Caki2 (cell line): ENCODE measurements at places on chromosomes 16 and 17. TPM values are rescaled to one million over a fixed set of nuclear protein-coding genes. Genes with fewer than 3 reads are reported as not detected.

Gene KRT33A
- not detected in 2 replicates for total RNA-seq

Gene AANAT
- total RNA-seq, result not detected in 2 replicates

Gene PRSS33
- not detected in 2 replicates for total RNA-seq

Gene NPW
- not detected in 2 replicates for total RNA-seq

Gene OTOP2
- not detected in 2 replicates for total RNA-seq

Gene PLXDC1
- total RNA-seq, result not detected in 2 replicates

Gene GRIN2A
- total RNA-seq, result not detected in 2 replicates

Gene LPO
- total RNA-seq, result not detected in 2 replicates

Gene LRRC37A2
- 1.6 and 2.5 TPM in 2 replicates for total RNA-seq

Gene KRTAP2-1
- total RNA-seq, result not detected in 2 replicates

Gene HSPB9
- total RNA-seq, result 0.20 TPM in 1 of 2 replicates, not detected in the other

Gene HLF
- 4.1 and 6.0 TPM in 2 replicates for total RNA-seq

Gene PRAC1
- total RNA-seq, result not detected in 2 replicates

Gene AOC3
- 0.17 TPM in 1 of 2 replicates, not detected in the other for total RNA-seq

Gene NLK
- total RNA-seq, result 9.1 and 18.0 TPM in 2 replicates

Gene NPIPB4
- total RNA-seq, result 6.9 and 10.9 TPM in 2 replicates

Gene GPR142
- not detected in 2 replicates for total RNA-seq

Gene TUBG2
- 3.1 and 6.7 TPM in 2 replicates for total RNA-seq

Gene CCP110
- 8.6 and 10.1 TPM in 2 replicates for total RNA-seq

Gene KRT27
- not detected in 2 replicates for total RNA-seq

Gene NPIPA3
- total RNA-seq, result 0.74 TPM in 1 of 2 replicates, not detected in the other

Gene MRPL27
- total RNA-seq, result 62.3 and 126 TPM in 2 replicates

Gene HIGD1B
- total RNA-seq, result not detected in 2 replicates

Gene ALOX15
- not detected in 2 replicates for total RNA-seq

Gene C16orf46
- 11.3 TPM in 1 of 2 replicates, not detected in the other for total RNA-seq

Gene VMO1
- total RNA-seq, result not detected in 2 replicates

Gene TNFSF13
- total RNA-seq, result 5.1 and 6.2 TPM in 2 replicates

Gene TMEM204
- total RNA-seq, result not detected in 2 replicates

Gene DPEP1
- not detected in 2 replicates for total RNA-seq

Gene NACA2
- total RNA-seq, result not detected in 2 replicates

Gene PGAP6
- 100.0 and 111 TPM in 2 replicates for total RNA-seq

Gene CTF1
- 0.84 and 2.9 TPM in 2 replicates for total RNA-seq

Gene GAST
- total RNA-seq, result not detected in 2 replicates

Gene SLC6A4
- not detected in 2 replicates for total RNA-seq

Gene MFSD6L
- not detected in 2 replicates for total RNA-seq

Gene XAF1
- not detected in 2 replicates for total RNA-seq

Gene HOXB6
- total RNA-seq, result 5.4 and 8.7 TPM in 2 replicates

Gene SKAP1
- 0.88 TPM in 1 of 2 replicates, not detected in the other for total RNA-seq

Gene CAVIN1
- 287 and 330 TPM in 2 replicates for total RNA-seq

Gene MT1X
- 141 and 168 TPM in 2 replicates for total RNA-seq

Gene ZC3H18
- total RNA-seq, result 14.2 and 16.9 TPM in 2 replicates

Gene FBXO39
- not detected in 2 replicates for total RNA-seq

Gene TBC1D3G
- not detected in 2 replicates for total RNA-seq

Gene KRT12
- total RNA-seq, result not detected in 2 replicates

Gene CCDC43
- 37.4 and 45.0 TPM in 2 replicates for total RNA-seq

Gene EFCAB5
- total RNA-seq, result 3.1 TPM in 1 of 2 replicates, not detected in the other

Gene SPNS3
- 2.7 TPM in 1 of 2 replicates, not detected in the other for total RNA-seq

Gene SLC43A2
- total RNA-seq, result 7.6 and 29.9 TPM in 2 replicates

Gene ZFHX3
- 1.3 and 1.6 TPM in 2 replicates for total RNA-seq

Gene EPN3
- 0.07 and 0.32 TPM in 2 replicates for total RNA-seq

Gene CTRB1
- not detected in 2 replicates for total RNA-seq

Gene NATD1
- 0.10 TPM in 1 of 2 replicates, not detected in the other for total RNA-seq

Gene NPTX1
- total RNA-seq, result not detected in 2 replicates
